Hematopoietic multipotent progenitor cell treated with erythropoietin and hydrocortisone succinate and interleukin-3 and kit ligand, for 4 days (in vitro differentiated cells): ENCODE measurements at places on chromosomes 13 and 19.

DNA sequence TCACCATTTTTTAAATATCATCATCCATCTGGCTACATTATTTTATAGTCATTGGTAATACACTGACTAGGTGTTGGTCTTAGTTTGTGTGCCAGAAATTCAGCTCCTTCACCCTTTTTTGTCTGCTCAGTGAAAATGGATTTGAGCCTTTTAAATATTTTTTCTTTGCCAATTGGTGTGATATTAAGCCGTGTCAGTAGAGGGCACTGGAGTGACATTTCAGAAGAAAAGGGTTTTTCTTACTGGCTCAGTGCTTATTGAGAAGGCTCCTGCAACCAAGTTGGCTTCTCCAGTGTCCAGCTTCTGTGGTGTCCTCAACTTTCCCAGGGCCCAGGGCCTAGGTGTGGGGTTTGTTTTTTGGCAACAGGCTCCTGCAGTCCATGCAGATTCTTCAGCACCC is 546.6 kb downstream of the DACH1 start:
- DNase-seq = peak; percentile 72

DNA sequence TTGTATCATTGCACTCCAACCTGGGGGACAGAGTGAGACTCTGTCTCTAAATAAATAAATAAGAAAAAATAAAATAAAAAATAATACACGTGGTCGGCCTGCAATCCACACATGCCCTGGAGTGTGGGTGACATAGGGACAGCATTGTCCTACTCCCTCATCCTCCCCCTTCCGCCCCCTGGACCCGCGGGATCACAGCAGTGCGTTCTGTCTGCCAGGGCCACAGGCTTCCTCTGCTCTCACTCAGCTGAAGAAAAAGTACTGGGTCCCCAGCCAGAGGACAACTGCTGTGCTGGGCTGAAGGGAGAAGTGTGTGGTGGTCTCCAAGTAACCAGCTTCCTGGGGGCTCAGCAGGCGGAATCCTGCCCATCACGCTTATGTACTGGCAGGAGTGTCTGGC is 6.3 kb downstream of the BCAT2 start:
- DNase-seq = no peak

DNA sequence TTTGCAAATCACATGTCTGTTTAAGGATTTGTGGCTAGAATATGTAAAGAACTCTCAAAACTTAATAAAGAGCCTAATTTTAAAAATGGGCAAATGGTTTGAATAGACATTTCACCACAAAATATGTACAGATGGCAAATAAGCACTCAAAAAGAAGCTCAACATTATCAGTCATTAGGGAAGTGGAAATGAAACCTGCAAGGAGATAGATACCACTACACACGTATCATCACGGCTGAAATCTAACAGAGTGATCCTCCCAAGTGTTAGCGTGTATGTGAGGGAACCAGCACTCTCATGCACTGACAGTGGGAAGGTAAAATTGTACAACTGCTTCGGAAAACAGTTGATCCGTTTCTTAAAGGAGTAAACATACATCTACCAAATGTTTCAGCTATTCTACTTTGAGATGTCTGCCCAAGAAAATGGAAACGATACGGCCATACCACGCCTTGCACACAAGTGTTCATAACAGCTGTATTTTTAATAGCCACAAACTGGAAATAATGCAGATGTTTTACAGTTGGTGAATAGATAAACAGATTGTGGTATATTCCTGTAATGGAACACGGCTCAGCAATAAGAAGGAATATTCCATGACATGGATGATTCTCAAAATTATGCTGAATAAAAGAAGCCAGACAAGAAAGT is 14.5 kb downstream of the ARHGEF7 start:
- no peak for DNase-seq

- no peak for DNase-seq
These were observed 31.6 kb downstream of the USP12 start for GRCh38 chr13:27140060-27140459.

DNA sequence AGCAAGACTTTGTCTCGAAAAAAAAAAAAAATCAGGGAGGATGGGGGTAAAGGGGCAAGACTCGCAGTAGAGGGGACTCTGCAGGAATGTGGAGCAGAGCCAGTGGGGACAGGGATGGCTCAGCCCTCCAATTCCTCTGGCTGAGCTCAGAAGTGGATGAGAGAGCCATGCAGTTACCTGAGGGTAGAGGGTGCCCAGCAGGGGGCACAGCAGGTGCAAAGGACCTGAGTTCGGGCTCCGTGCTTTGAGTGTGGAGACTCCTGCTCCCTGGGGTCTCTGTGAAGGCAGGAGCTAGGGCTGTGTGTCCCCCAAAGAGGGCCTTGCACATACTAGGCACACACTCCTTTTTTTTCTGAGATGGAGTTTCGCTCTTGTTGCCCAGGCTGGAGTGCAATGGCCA is 7.7 kb downstream of the DOCK6 start:
- DNase-seq = no peak

- no peak for DNase-seq
These were observed 143.3 kb downstream of the LMO7 start for GRCh38 chr13:75779393-75779792.

- no peak for DNase-seq
These were observed 216.9 kb upstream of the RXFP2 start for GRCh38 chr13:31522396-31522795.

DNA sequence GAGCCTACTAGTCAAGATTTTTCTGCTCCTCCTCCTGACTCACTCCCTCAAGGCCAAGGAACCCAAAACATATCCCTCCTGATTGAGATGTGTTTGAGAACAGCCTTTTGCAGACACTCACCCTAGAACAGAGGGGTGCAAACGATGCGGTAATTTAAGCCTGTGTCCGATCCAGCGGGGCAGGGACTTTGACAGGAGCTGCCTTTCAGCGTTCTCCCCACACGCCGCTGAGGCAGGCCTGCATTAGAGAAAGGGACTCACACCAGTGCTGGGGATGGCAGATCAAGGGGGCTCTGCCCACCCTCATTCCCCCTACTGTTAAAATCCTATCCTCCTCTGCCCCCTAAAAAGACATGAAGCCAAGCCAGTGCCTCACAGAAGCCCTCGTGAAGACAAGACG is 70.5 kb downstream of the CCDC70 start:
- no peak for DNase-seq

GRCh38 chr19:36081894-36082293 is 27.2 kb downstream of the WDR62 start:
- DNase-seq = no peak

DNA sequence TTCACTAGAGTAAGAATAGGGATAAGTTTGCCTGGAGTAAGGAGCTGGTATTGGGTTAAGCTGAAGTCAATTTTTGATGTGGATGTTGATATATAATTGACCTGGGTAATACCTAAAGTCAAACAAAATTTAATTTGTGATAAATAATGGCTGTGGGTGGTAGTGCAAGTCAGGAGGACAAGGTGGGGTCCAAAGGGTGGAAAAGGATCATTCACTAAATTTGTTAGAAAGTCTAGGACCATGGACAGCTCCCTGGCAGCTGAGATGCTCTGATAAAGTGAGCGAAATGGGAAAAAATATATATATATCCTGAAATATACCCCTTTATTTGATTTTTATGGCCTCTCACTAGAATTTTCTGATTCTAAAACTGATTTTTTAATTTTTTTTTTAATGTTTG is 463.5 kb downstream of the GPC6 start:
- DNase-seq = peak; percentile 44

- DNase-seq = no peak
These were observed 20.0 kb downstream of the KLF12 start for GRCh38 chr13:74114202-74114601.

GRCh38 chr19:12721656-12722565 is 1.8 kb downstream of the TNPO2 start:
- DNase-seq = peak; percentile 92

GRCh38 chr19:10805758-10806247 is 30.2 kb downstream of the TMED1 start:
- DNase-seq = no peak

GRCh38 chr13:60164234-60164889 is 634 bp upstream of the DIAPH3 start:
- DNase-seq = no peak

- DNase-seq = no peak
These were observed 36.8 kb downstream of the NLRP12 start for GRCh38 chr19:53787266-53787665.

DNA sequence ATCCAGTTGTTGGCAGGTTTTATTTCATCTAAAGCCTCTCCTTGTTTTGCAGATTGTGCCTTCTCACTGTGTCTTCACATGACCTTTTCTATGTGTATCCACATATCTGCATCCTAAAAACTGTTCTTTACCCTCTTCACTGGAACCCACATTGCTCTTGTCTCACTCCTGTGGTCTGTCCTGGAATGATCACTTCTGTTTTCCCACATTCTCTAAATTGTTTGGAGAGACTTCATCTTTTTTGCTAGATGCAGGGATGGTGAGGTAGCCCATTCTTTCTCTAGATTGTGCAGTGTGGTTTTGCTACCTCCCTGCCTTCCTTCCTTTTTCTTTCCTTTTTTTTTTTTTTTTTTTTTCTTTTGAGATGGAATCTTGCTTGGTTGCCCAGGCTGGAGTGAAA is 608.6 kb upstream of the MIR17HG start:
- DNase-seq = no peak

GRCh38 chr13:61255040-61255796 is 160.4 kb downstream of the PCDH20 start:
- peak; percentile 49 for DNase-seq

DNA sequence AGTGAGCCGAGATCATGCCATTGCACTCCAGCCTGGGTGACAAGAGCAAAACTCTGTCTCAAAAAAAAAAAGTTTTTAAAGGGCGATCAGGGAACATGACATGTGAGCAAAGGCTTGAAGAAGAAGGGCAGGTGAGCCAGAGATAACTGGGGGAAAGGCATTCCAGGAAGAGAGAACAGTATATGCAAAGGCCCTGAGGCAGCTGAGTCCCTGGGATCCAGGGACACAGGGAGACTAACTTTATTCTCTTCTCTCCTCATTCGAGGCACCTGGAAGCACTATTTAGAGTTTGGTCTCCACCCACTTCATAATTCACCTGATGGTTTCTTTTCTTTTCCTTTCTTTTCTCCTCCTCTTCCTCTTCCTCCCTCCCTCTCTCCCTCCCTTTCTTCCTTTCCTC is 17.6 kb downstream of the ZSCAN5A start:
- no peak for DNase-seq
